Jurkat, Clone E6-1 (cell line): ENCODE measurements at places on chromosomes 4 and X.

DNA sequence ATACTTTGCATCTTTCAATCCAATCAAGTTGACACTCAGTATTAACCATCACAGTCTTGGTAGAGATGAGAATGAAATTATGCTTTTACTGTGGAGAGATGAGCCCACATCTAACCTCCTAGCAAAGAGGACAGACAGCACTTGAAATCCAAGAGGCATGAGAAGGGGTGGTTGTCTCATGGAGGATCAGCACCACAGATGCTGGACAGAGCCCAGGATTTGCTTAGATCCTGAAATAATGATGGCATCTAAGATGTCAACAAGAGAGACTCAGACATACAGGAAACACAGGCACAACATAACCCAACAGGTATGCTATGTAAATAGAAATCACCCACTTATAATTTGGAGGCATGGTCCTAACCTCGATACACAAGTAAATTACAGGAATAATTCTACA lies 74.3 kb upstream of the VCX2 start:
- DNase-seq: no peak

DNA sequence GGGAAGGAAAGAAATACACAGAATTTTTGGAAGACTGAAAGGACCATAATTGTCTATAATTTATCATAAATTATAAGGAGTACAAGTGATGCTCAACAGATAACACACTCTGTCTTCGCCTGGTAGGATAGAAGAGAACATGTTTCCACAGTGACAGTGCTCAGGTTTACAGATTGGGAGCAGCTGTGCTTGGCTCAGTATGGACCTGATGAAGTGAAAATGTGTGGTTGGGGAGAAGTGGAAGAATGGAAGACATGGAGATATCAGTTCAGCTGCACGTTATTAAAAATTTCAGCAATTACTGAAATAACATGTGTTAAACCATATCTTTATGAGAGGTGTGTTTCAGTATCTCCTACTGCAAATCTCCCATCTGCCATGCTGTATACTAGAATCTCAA lies 90.6 kb downstream of the TLL1 start:
- DNase-seq: no peak

GRCh38 chr4:95957054-95957453 lies 117.2 kb downstream of the PDHA2 start:
- no peak for DNase-seq

- no peak for DNase-seq
Measured at GRCh38 chr4:10333942-10334341, 123.3 kb downstream of the ZNF518B start.

GRCh38 chrX:38142610-38143009 lies 78.1 kb downstream of the SRPX start:
- DNase-seq: no peak

- DNase-seq: no peak
Measured at GRCh38 chr4:11138964-11139363, 289.7 kb downstream of the HS3ST1 start.

DNA sequence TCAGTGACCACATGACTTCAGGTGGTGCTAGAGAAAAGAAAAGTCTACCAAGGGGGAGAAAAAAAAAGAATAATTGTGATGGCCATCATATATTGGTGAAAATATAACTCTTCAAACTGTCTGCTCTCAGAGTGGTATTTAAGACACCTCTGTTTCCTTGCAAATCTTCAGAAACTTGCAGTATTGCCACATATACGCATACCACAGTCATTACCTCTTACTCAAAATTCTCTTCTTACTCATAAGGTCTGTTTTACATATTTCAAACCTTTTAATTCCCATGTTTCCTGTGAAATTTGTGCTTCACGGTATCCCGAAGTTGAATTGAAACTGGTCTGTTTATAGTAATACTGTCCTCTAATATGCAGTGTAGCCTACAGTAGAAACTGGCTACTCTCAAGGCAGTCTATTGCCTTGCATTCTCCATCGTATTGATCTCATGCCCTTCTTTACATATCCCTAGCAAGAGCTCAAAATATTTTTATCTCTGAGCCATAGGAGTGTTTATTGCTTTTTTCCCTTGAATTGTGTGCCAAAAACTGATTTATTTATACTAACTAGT lies 34.7 kb upstream of the LHFPL1 start:
- DNase-seq: no peak

DNA sequence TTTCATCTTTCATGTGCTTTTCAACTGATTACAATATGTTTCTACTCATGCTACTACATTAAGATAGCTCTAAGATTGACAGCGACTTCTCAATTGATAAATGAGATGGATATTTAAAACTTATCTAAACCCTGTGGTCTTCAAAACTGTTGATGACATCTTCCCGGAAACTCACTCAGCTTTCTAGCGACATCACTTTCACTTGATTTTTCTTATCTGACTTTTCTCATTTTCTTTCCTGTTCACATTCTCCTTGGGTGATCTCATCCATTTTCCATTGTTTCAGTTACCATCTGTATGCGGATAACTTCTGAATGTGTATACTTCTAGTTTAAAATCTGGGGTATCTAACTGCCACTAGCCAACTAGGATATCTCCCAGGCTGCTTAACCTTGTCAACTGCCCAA lies 3.1 kb downstream of the POLR2B start:
- DNase-seq: no peak
